HuH-7 (cell line): ENCODE measurements at places on chromosomes 4 and X.

DNA sequence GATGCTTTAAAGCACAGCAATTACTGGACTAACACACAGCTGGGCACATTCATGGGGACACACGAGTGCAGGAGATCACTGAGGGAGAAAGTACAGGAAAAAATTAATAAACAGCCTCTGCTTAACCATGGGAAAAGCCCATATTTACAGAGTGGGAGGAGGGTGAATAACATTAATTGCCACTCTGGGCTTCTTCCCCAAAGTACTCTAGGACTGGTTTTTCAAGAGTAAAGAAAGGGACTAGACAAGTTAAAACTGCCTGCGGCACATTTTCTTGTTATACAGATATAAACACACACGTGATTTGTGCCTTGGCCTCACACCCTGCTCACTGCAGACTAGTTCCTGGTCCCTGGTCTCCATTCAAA, 179.7 kb upstream of the TET2 start:
- no peak for DNase-seq

DNA sequence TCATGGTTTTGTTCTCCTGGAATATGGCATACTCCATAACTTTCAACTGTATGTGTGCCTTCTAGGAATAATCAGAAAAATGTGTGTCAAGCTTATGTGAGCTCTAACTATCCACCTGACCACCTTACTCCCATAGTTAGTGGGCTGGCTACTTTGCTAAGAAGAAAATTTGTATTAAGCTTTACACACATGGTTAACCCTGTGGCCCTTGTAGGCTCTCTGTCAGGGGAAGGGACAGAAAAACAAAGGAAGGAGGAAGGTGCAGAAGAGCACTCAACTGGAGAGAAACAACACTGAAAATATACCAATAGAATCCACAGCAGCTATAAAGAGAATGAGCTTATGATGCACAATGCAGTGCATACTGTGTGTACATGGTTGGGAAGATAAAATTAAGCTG, 84.6 kb downstream of the PPP3CA start:
- DNase-seq = no peak

- DNase-seq = peak; percentile 59
Measured at GRCh38 chr4:151045907-151046306, 30.8 kb upstream of the LRBA start.

- DNase-seq = no peak
Measured at GRCh38 chrX:10654960-10655359, 34.6 kb upstream of the MID1 start.

- DNase-seq = no peak
Measured at GRCh38 chrX:34956916-34957315, 14.3 kb downstream of the FAM47B start.

DNA sequence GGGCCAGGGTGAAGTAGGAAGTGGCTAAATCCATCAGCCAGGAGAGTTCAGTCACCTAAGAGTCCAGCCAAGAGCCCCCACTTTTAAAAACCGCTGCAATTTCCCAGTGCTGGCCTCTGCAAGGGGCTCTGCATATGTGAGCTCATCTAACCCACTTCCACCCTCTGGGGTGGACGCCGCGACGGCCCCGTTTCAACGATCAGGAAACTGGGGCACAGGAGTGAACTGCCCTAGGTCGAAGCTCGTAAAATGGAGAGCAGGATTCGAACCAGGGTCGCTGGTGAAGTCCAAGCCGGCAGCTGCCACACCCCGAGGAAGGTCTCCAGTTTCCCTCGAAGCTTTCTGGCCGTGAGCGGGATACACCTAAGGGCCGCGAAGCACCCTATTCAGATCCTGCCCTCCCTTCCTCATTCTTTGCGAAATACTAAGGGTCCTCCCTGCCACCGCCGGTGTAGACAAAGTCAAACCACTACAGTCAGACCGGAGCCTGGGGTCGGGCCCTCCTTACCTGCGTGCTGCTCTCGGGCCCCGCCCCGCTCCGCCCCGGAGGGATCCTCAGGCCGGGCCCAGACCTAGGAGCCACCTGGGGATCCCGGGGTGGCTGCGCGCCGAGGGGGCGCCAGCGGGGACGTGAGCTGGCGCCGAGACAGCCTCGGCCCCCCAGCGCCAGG, 446 bp downstream of the EVC2 start:
- DNase-seq = no peak

GRCh38 chrX:49247916-49248811, 12.9 kb downstream of the CCDC22 start:
- no peak for DNase-seq
